ENCODE measurements at places on chromosomes 12 and 14.

DNA sequence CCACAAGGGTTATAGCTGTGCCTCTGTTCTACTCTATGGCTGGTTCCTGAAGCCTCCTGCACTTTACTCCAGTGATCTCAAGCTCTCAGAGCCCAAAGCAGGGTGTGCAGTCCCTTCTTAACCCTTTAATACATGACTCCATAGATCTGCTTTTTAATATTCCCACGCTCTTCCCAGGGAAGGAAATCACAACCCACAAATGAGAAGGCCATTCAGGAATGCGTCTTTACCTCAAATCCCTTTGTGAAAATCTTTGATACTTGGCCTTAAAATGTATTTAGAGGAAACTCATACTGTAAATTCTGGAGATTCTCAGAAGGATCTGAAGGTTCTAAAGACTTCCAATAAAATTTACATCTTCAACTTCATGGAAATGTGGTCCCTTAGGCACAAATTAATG, 17.0 kb downstream of the NID2 start:
- no peak for DNase-seq

GRCh38 chr14:100729982-100730381, 3.3 kb downstream of the DLK1 start:
- DNase-seq, result no peak

DNA sequence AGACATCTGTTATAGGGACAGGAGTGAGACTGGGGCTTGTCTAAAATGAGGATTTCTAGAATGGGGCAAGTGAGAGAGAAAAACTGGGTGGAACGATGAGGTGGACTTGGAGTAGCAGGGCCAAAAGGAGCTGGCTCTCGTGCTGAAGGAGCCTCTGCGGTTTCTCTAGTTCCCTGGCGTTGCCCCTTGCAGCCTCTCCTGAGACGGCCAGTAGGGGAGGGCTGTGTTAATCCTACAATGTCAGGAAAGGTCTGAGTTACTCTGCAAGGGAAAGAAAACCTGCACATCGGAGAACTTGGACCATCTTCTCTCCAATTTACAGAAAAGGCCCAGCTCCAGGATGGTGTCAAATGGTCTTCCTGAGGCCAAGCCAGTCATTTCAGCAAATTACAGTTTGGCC, 963.8 kb upstream of the FLRT2 start:
- no peak for DNase-seq

GRCh38 chr12:128316973-128317526, 50.1 kb downstream of the TMEM132C start:
- DNase-seq, result no peak

GRCh38 chr14:69261761-69262331, 1.9 kb downstream of the GALNT16 start:
- no peak for DNase-seq

GRCh38 chr12:10369557-10370415, 20.1 kb downstream of the KLRK1 start:
- no peak for DNase-seq

- DNase-seq, result no peak
Measured at GRCh38 chr12:119505001-119505400, 88.6 kb upstream of the TMEM233 start.

DNA sequence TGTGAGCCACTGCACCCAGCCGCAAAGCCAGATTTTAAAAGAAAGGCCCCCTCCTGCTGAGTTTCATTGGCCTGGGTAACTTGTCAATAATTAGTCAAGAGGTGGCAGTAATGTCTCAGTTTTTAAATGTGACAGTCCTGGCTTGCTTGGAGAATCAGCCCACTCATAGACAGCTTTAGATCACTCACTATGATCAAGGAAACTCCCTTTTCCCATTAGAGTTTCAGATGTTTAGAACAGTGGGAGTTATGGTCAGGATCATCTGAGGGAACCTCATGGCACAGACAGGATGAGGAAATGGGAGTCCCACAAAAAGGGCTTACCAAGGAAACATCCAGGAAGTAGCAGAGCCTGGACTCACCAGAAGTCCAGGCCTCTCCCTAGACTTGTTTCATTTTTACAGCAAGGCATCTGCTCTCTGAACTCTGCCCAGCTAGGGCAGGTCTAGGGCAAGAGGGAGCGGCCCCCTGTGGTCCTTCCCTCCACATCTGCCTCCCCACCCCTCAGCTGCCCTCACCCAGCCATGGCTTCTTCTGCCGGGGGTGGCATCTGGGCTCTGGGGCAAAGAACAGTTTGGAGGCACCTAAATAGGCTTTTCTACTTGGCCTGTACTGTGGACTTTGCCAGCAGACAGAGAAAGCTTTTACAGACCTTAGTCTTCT, 11.2 kb downstream of the BCL2L14 start:
- DNase-seq, result no peak

DNA sequence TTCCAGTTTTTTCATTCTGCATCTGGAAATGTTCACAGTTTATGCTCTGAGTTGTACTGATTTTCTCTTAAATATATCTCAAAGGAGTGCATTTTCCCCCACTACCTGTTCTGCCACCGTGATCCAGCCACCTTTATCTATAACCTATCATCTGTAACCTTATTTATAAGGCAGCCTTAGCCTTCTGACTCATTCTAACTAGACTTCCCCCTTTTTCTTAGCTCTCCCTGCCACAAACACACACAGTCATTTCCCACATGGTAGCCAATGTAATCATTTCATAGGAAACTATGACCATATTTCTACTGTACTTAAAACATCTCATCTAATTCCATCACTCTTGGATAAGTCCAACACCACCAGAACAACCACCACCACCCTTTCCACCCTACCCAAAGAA, 10.8 kb upstream of the GYS2 start:
- DNase-seq, result no peak

DNA sequence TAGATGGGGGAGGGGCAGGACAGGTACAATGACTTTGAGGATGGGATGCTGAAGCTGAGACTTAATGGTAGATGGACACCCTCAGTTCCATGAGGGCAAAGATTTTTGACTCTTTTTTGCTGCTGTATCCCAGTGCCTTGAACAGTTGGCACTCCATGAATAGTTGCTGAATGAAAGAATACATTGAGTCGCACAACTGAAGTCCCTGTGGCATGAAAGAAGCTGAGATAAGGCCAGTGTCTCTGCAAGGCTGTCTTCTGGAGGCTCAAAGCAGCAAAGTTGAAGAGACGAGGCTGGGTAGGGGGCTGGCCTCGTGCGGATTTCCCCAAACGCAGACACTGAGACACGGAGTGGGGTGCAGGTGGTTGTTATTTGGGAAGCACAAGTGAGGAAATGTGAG, 179.3 kb downstream of the ADCK1 start:
- no peak for DNase-seq

GRCh38 chr12:22667122-22667521, 42.2 kb downstream of the ETNK1 start:
- no peak for DNase-seq

- no peak for DNase-seq
Measured at GRCh38 chr14:88300817-88301216, 22.3 kb downstream of the KCNK10 start.
